Psoas muscle (tissue), 8 donors: ENCODE measurements at places on chromosomes 5 and 9. TPM values are rescaled to one million over a fixed set of nuclear protein-coding genes. Genes with fewer than 3 reads are reported as not detected.

Gene SIT1
- 0.23 TPM for total RNA-seq

Gene KIAA1191
- total RNA-seq, result 201 TPM

Gene IFNA2
- not detected for total RNA-seq

Gene ALDH1A1
- total RNA-seq, result 57.0 TPM

Gene ANKRD31
- not detected for total RNA-seq

Gene CNTNAP3B
- 1.3 TPM for total RNA-seq

Gene SH3PXD2B
- total RNA-seq, result 5.3 TPM

Gene SHISAL2B
- total RNA-seq, result not detected

Gene SAXO1
- not detected for total RNA-seq

- no peaks in the 10 kb centered on the region for H3K27me3 ChIP-seq
- peak overlapping the region; percentile 56 for H3K4me3 ChIP-seq
- peak overlapping the region; percentile 58 for H3K27ac ChIP-seq
- peak; percentile 57 for DNase-seq
- H3K4me1 ChIP-seq, result no peaks in the 10 kb centered on the region
These were observed 9.3 kb downstream of the OBP2B start for GRCh38 chr9:133199648-133200321.

DNA sequence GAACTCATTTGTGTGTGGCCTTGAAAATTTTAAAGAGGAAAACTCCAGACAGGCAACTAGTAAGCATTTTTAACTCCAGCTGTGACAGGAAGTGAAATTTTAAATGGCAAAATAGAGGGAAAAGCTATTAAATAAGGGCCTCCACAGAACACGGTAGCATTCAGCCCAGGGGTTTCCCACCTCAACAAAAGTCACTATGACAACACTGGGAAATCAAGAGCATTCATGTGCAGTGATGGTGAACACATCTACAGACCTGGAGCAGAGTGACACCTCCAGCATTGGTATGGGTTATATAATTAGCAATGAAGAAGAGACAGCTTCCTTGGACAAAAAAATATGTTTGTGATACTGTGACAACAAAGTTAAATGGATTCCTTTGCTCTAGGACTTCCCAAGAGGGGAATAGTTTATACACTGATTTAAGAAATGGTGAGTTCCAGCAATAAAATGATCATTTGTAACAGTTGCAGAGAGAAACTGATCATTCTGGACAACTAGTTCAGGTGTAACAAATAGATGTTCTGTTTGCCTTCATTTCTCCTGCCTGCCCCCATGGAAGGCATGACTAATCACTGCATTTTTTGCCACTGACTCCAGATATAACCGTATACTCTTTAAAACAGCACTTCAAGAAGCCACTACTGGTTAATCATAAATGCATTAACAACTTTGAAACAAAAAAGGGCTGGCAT lies 93.3 kb upstream of the SLC44A1 start:
- no peaks in the 10 kb centered on the region for H3K4me1 ChIP-seq
- no peak overlapping the region for H3K4me3 ChIP-seq
- H3K27ac ChIP-seq, result no peak overlapping the region
- H3K27me3 ChIP-seq, result no peaks in the 10 kb centered on the region

- DNase-seq, result no peak
- H3K27me3 ChIP-seq, result no peaks in the 10 kb centered on the region
- H3K27ac ChIP-seq, result no peak overlapping the region
- no peaks in the 10 kb centered on the region for H3K36me3 ChIP-seq
These were observed 57.2 kb downstream of the ELAVL2 start for GRCh38 chr9:23768861-23769260.

GRCh38 chr5:67481362-67481761 lies 284.8 kb upstream of the CD180 start:
- H3K27me3 ChIP-seq, result no peaks in the 10 kb centered on the region
- peaks cover 7% of the 10 kb centered on the region for H3K4me1 ChIP-seq
- H3K4me3 ChIP-seq, result no peak overlapping the region
- no peaks in the 10 kb centered on the region for H3K36me3 ChIP-seq
- DNase-seq, result no peak
- no peak overlapping the region for H3K27ac ChIP-seq

DNA sequence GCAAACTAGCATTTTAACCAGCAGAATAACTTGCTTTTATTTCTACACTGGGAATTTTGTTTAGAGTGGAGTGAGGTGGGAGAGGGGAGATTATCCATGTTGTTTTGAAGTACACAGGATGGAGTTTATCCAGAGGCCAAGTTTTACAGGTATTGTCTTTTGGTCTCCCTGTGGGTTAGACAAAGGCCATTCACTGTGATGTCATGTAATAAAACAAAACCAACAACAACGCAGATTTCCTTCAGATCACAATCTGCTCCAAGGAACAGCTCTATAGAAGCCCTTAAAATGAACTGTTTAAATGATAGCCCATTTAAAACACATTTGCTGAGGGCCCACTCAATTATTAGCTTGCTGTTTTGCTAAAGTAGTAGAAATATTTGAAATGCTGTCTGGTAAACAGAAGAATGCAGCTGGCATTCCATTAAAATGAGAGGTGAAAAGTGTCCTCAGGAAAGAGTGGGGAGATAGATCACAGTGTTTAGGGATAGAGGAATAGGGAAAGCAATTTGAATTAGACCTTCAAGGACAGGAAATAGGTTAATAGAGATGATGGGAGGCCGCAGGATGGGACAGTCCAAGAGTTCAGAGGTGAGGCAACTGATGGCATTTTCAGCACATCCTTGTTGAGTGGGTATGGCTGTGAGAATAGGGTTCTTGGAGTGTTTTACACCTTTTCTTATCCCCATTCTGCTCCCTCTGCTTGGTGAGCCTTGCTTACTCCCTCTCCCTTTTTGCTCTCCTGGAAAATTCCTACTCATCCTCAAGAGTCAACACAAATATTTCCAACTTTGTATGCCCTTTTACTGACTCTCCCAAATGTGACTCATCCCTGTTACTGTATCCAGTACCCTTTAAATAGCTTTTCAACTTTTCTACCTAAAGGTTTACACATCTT lies 140.1 kb upstream of the NR3C1 start:
- H3K4me1 ChIP-seq, result peaks cover 16% of the 10 kb centered on the region
- H3K4me3 ChIP-seq, result no peak overlapping the region
- H3K27me3 ChIP-seq, result no peaks in the 10 kb centered on the region
- no peak for DNase-seq

GRCh38 chr5:180367991-180368390 lies 14.9 kb upstream of the GFPT2 start:
- H3K4me3 ChIP-seq, result no peak overlapping the region
- no peaks in the 10 kb centered on the region for H3K36me3 ChIP-seq
- DNase-seq, result no peak
- peaks cover 4% of the 10 kb centered on the region for H3K27me3 ChIP-seq

- H3K27me3 ChIP-seq, result no peaks in the 10 kb centered on the region
- H3K4me1 ChIP-seq, result no peaks in the 10 kb centered on the region
- DNase-seq, result no peak
- H3K36me3 ChIP-seq, result no peaks in the 10 kb centered on the region
- no peak overlapping the region for H3K4me3 ChIP-seq
These were observed 18.2 kb downstream of the PPP2R2B start for GRCh38 chr5:146860213-146860893.

GRCh38 chr9:90926936-90927335 lies 125.3 kb downstream of the SYK start:
- no peak for DNase-seq
- no peaks in the 10 kb centered on the region for H3K27me3 ChIP-seq
- no peaks in the 10 kb centered on the region for H3K36me3 ChIP-seq
- H3K4me3 ChIP-seq, result no peak overlapping the region
- H3K27ac ChIP-seq, result no peak overlapping the region

DNA sequence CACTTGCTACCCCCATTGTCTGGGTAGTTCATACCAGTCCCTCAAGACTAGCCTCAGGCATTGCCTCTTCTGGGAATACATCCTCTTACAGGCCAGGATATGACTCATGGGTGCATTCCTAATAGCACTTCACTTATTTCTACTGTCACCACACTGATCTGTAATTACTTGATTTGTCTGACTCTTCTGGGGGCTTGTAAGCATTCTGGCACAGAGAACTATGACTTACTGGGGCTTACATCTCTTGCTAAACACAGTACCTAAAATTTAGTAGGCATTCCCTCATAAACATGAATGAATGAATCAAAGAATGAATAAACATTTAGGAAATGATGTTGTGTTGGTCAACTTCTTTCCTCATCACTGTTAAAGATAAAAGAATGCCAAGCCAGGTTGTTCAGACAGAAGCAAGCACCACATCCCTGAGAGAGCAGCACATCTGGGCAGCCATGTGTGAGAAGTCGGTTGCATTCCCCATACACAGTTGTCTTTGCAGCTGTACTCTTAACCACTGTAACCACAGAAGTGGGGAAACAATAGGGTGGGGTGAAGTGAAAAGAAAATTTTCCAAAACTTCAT lies 27.6 kb downstream of the IL7R start:
- no peak overlapping the region for H3K27ac ChIP-seq
- DNase-seq, result no peak
- H3K4me3 ChIP-seq, result no peak overlapping the region

DNA sequence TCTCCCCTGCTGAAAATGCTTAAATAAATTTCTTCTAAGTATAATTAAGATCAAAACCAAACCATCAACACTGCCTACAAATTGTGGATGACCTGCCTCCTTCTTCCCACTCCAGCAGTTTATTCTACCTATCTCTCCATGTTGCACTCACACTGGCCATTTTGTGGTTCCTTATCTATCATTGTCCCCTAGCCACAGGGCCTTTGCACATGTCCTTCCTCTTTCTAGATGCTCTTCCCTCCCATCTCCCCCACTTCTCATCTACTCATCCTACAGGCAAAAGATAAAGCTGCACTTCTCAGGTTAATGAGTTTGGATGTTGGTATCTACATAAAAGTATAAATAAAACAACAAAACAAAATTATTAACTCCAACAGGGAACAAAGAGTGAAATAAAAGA lies 70.6 kb upstream of the CCNG1 start:
- no peak overlapping the region for H3K27ac ChIP-seq
- DNase-seq, result no peak
- no peak overlapping the region for H3K4me3 ChIP-seq
- no peaks in the 10 kb centered on the region for H3K36me3 ChIP-seq
- no peaks in the 10 kb centered on the region for H3K27me3 ChIP-seq

GRCh38 chr5:171927345-171927941 lies 79.0 kb downstream of the FBXW11 start:
- no peak overlapping the region for H3K4me3 ChIP-seq
- no peak for DNase-seq

DNA sequence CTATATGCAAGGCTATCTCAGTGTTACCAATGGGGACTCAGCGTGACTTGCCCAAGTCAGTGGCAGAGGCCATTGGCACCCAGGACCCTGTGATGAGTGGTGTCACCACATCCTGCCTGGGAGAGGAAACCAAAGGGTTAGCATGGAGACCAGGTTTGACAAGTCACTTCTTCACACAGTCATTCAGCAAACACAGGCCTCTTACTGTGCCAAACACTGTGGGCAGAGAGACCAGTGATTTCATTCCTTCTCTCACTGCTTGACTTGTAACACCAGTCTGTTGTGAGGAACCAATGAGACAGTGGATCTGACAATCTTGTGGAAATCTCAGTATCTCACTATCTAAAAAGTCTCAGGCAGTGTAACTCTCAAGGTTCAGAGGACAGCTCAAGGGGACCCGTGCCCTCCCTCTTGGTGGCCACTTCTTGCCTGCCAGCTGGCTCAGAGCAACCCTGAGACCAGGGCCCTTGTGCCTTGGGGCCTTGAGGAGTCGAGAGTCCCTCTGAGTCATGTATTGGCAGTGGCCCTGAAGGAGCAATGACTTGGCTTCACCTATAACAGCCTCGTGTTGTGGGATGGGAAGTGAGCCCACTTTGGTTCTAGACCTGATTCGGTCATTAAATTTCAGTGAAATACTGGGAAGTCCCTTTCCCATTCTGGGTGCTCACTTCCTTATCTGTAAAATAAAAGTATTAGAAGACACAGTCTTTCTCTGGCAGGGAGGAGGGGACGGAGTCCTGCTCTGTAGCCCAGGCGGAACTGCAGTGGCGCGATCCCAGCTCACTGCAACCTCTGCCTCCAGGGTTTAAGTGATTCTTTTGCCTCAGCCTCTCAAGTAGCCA lies 1.6 kb downstream of the FABP6 start:
- H3K4me3 ChIP-seq, result no peak overlapping the region
- no peak for DNase-seq
- no peak overlapping the region for H3K27ac ChIP-seq
- H3K27me3 ChIP-seq, result no peaks in the 10 kb centered on the region

DNA sequence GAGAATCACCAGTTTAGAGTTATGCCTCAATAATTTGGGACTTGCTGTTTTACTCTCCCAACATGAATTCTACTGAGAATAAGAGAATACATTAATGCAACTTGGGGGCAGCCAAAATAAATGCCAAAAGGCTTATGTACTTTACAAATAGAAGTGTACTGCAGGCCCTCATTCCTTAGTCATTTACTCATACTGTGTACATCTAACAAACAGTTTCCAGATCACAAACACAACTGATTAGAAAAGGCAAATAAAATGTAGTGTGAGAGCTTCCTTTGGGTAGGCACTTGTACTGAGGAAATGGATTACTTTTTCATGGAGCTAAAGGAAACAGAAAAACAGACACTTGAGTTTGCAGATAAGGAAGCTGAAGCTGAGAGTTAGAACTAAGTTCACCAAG lies 12.6 kb downstream of the ANKDD1B start:
- no peak for DNase-seq
- H3K27me3 ChIP-seq, result no peaks in the 10 kb centered on the region
- no peaks in the 10 kb centered on the region for H3K4me1 ChIP-seq
- no peak overlapping the region for H3K4me3 ChIP-seq

DNA sequence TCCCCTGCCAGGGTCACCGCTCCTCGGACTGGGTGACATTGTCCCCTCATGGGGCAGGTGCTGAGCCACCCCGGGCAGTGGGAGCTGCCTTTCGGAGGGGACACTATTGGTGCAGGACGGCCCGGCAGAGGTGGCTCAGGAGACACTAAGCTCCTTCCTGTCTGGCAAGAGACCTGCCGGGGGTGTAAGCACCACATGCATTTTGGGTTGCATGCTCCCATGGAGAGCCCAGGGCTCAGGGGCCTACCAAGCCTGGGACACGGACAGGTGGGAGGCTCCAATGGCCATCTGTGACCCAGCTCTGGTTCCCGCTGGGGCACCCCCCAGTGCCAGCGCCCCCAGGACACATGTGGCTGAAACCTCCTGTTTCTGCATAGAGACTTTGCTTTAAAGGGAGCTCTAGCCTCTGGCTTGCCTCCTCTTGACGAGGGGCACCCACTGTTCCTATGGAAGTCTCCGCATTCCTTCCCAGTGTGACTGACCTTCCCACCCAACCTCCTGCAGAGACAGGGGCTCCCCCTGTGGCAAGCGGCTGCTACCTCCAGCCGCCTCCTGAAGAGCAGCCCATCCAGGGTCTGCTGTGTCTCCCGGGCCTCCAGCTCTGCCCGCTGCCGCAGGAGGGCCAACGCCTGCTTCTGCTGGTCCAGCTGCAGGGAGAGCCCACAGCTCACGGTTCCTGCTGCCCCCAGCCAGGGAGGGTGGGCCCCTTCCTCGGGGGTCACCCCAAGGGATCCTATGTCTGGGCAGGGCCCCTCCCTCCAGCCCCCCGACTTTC lies 28.1 kb downstream of the CCDC187 start:
- peaks cover 2% of the 10 kb centered on the region for H3K27me3 ChIP-seq
- H3K4me3 ChIP-seq, result no peak overlapping the region
- H3K27ac ChIP-seq, result no peak overlapping the region
- H3K36me3 ChIP-seq, result no peaks in the 10 kb centered on the region
- DNase-seq, result no peak

DNA sequence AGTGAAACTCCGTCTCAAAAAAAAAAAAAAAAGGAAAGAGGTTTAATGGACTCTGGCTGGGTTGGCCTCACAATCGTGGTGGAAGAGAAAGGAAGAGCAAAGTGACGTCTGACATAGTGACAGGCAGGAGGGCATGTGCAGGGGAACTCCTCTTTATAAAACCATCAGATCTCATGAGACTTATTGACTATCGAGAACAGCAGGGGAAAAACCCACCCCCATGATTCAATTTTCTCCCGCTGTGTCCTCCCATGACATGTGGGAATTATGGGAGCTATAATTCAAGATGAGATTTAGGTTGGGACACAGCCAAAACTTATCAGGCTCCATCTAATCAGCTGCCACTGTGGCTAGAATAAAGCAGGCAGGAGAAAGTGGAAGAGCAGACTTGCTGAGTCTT lies 610.4 kb upstream of the NUDT12 start:
- H3K4me1 ChIP-seq, result no peaks in the 10 kb centered on the region
